Aorta (tissue), 5 donors: ENCODE measurements at places on chromosomes 1 and 21. TPM values are rescaled to one million over a fixed set of nuclear protein-coding genes. Genes with fewer than 3 reads are reported as not detected.
A peak's percentile ranks its signal among the peaks of the same experiment; 100 is the strongest.

DNA sequence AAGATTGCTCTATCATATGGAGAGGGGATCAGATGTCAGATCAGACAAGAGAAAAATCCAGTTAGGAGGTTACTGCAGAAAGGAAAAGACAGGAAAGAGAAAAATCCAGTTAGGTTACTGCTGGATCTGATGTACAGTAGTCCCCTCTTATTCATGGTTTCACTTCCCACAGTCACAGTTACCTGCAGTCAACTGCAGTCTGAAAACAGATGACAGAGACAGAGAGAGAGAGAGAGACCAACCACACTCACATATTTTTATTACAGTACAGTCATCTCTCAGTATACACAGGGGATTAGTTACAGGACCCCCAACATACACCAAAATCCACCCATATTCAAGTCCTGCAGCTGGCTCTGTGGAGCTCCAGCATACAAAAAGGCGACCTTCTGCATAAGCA lies 29.3 kb downstream of the NUP133 start:
- no peak for DNase-seq

- no peak for DNase-seq
Observed at GRCh38 chr1:218546314-218546713, 201.2 kb downstream of the TGFB2 start.

GRCh38 chr1:247298701-247299100 lies 33.0 kb downstream of the ZNF496 start:
- no peak for DNase-seq

Gene SLFNL1
- 0.38 TPM for polyA plus RNA-seq

DNA sequence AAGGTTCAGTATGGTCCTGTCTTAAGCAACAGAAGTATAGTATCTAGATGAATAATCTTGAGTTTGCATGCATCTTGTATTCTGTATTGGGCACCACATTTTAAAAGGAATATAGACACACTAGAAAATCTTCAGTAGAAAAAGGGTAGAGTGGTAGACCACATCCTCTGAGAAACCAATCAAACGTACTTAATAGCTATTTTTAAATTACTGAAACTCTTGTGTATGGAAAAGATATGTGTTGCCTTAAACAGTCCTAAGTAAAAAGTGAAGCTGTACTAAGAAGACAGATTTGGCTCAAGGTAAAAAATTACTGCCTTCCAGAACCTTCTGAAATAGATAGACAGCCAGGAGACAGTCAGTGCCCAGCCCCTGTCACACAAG lies 3.1 kb downstream of the CTXND2 start:
- DNase-seq = no peak

DNA sequence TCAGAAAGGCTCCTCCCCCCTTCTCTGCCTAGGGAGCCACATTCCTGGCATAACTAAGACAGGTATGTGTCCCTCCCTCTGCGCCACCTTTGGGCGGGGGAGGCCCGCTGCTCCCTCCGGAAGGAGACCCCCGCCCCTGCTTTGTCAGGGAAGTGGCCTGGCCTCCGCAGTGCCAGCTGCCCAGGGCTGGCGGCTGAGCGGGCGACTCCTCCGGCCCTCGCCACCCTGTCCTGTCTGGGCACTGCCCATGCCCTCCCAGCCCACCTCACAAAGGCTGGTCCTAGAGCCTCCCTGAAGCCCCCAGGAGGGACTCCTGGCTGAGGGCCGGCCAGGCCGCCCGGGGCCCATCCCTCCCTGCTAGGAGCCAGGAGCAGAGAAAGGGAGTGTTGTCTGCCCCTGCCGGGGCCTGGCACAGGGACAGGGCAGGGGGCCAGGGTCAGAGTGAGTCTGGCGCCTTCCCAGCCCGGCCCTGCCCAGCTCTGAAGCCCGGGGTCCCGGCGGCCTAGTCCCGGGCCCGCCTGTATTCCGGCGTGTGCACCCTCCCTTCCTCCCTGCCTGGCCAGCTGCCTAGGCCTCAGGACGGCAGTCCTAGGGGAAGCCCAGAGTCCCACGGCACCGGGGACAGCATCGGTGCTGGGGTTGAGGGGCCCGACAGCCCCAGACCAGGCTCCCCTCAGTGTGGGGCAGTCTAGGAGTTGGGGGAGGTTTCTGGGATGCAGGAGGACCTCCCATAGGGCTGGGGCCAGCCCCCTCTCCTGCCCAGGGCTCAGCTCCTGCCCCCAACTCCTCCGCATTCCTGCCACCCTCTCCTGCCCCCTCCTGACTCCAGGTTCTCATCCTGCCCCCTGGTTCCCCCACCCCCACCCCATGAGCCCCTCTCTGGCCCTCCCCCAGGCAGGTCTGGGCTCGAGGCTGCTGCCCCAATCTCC lies 5.1 kb downstream of the AGRN start:
- no peak for DNase-seq

DNA sequence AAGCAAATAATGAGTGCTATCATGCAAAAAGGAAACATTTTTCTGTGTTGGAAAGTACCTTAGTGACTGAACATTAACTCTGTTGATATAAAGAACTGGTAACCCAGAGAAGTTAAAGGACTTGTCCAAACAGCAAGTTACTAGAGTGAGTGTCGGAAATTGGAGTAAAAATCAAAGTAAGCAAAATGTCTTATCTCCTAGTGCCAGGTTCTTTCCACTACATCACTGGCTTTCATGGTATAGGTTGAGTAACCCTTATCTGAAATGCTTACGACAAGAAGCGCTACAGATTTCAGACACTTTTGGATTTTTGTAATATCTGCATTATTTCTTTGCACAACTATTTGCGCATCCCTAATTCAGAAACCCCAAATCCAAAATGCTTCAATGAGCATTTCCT lies 16.4 kb upstream of the RABIF start:
- no peak for DNase-seq

Gene SLC16A4
- polyA plus RNA-seq = 11.5 TPM

Gene LCA5L
- polyA plus RNA-seq = 3.4 TPM

GRCh38 chr1:116360429-116361173 lies 12.4 kb upstream of the ATP1A1 start:
- no peak for DNase-seq

DNA sequence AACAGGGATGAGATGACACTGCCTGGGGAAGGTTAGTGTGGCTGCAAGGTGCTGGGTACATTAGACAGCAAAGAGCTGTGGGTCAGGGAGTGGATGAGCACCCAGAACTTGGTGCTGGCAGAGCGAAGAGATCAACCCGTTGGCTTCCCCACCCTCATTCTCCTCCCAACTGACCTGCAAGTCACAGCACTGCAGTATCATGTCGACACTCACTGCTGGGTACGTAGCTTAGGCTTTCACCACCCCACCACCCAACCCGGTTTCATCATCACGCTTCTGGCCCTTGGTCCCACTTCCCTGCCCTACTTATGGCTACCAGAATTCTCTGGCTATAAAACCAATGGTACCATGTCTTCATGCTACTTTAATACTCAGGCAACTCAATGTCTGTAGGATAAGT lies 73.6 kb upstream of the LYST start:
- no peak for DNase-seq

GRCh38 chr1:152392909-152393308 lies 21.2 kb downstream of the CRNN start:
- DNase-seq = no peak

GRCh38 chr1:12081648-12082396 lies 18.7 kb downstream of the TNFRSF8 start:
- DNase-seq = peak; percentile 7

DNA sequence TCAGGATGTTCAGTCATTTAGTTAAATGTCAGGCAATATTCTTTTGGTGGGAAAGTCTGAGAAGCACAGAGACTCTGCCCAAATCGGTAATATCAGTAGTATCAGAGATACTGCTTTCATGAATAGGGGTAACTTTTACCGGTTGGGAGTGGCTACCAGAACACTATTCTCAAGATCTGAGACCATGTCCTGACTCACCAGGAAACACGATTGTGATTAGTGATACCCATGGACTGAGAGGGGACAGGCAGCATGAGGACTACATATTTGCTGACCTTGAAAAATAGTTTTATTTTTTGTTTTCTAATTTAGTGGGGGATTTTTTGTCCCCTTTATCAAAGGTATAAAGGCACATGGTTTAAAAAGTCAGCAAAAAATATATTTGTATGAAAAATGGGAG lies 76.0 kb upstream of the NEK2 start:
- no peak for DNase-seq

DNA sequence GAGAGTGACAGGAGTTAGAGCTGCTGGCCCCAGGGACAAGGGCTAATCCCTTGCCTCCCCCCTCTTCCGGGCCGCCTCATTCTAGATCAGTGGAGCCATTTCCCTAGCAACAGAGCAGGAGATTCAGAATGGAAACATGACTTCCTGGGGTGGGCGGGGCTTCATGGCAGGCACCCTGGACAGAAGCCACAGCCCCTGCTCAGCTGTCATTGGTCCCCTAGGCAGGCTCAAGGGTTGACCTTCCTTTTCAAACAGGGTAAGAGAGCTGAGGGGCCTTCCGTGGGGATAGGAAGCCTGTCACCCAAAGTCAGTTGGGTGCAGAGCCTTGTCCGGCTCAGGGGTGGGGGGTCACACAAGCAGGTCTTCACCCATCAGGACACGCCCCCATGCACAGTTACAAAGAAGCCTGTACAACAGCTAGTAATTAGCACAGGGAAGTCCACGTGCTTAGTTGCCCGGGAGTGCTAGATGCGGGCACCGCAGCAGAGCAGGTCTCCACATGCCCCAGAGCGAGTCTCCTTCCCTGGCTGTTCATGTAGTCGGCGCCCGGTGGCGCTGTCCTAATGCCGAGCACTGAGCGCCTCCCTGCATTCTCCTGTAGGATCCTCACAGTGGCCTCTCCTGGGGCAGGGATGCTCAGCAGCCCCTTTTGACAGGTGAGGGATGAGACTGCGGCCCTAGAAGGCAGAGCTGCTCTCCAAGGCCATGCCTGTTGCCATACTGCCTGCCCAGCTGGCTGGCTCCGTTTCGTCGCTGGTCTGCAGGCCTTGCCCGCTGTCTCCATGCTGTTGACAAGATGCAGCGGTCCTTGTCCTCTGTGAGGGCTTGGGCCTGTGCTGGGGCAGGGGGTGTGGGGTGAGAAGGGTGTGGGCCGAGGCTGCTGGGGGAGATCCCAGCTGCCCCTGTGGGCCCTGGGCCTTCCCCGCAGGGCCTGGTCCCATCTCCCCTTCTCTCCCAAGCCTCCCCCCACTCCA lies 5.1 kb downstream of the TMEM201 start:
- DNase-seq = peak; percentile 85

- DNase-seq = peak; percentile 81
Observed at GRCh38 chr1:172287208-172287607, 133.3 kb upstream of the C1orf105 start.
